ENCODE measurements at places on chromosomes 6 and 20.
A peak's percentile ranks its signal among the peaks of the same experiment; 100 is the strongest.

DNA sequence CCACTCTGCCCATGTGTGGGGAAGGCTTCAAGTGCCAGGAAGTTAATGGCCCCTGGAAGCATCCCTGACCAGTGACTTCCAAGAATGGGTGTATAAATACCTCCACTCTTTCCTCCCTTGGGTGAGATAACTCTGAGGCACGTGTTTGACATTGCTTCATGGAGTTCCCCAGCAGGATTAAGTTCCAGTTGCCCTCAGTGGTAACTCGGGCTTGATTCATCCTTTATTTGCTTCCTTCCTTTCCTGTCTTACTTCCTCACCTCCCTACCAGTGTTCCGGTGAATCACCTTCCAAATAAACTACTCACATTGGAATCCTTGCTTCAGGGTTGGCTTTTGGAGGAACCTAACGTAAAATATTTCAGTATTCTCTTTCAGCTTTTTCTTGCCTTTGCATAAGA is 84.6 kb upstream of the JAG1 start:
- no peak for DNase-seq

DNA sequence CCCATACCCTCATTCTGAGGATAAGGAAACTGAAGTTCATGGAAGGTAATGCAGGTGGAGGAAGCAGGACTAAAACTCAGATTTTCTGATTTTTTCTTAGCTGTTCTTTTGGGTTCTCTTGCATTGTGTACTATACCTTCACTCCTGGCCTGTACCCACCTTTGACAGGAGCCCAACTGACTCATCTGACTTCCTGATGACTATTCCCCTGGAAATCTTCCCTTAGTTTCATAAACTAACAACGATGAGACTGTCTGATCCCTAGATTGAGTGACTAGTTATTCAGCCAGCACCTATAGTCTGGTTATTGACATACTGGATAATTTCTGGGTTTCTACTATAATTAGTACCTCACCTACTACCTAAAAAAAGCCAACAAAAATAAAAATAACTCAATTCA is 10.1 kb downstream of the CRYBG1 start:
- DNase-seq: no peak

DNA sequence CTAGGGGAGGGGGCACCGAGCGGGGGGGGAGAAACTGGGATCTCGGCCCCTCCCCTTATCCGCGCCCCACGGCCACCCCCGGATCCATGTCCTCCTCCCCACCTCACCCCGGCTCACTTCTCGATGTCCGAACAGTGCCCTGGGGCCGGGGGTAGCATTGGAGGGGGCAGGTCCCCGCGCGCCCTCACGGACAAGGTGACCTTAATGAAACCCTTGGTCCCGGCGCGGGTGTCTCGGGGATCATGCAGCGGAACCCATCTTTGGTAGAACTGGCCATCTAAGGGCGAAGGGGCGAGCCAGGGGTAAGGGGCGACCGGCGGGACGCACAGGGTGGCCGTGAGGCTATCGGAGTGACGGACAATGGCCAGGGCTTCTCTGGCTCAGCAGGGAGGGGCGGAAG is 13.6 kb upstream of the SPAG4 start:
- no peak for DNase-seq

DNA sequence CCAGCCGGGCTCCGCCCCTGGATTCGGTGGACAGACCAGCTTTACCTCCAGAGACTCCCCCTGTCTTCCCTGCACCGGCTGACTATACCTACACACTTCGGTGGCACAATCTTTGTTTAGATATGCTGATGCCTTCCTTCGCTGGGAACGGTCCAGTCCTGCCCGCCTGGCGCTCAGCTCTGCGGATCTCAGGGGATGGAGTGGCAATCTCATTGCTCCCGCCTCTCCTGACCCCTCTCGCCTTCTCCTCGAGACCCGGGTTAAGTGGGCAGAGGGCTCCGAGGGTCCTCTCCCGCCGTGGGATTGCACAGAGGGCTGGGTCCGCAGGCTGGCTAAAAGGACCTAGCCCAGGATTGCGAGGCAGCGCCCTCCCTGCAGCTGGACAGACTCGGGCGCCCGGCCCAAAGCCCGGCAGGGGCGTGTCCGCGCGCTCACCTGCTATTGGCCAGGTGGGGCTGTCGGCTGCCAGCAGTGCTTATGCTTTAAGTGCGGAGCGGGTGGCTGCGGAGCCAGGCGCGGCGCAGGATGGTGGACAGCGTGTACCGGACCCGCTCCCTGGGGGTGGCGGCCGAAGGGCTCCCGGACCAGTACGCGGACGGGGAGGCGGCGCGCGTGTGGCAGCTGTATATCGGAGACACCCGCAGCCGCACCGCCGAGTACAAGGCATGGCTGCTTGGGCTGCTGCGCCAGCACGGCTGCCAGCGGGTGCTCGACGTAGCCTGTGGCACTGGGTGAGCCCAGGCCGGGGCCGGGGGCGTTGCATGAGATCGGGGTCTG is at the start of gene GNMT:
TSS of gene GNMT (plus strand) at position 512 of the 777 bp plus-strand sequence. CDS start at position 526, 14 bp downstream.
- peak; percentile 36 for DNase-seq

- DNase-seq: no peak
These were observed 19.0 kb downstream of the DLL1 start for GRCh38 chr6:170271771-170272314.

GRCh38 chr6:158160932-158161539 is 7.0 kb downstream of the SERAC1 start:
- no peak for DNase-seq

- DNase-seq: no peak
These were observed 16.6 kb downstream of the B4GALT5 start for GRCh38 chr20:49697071-49697470.

Data from right renal cortex interstitium (tissue), 3 donors.